ENCODE measurements at places on chromosomes 7 and 10.

- DNase-seq: no peak
These were observed 25.2 kb upstream of the UBN2 start for GRCh38 chr7:139205843-139206242.

DNA sequence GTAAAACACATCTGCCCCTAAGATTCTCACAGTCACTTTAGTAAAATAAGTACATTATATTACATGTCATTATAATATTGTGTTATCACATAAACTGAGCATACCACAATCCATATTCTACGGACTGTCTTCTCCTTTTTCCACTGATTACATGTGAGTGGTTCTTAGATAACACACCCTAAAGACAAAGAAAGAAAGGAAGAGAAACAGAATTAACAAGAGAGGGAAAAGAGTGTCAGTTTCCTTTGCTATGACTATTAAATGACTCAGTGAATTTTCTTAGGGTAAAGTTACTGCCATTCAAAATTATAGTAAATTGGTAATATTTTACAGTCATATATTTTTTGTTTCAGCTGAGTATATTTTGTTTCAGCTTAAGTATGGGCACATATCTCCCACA lies 268.3 kb downstream of the TWIST1 start:
- peak; percentile 38 for DNase-seq

DNA sequence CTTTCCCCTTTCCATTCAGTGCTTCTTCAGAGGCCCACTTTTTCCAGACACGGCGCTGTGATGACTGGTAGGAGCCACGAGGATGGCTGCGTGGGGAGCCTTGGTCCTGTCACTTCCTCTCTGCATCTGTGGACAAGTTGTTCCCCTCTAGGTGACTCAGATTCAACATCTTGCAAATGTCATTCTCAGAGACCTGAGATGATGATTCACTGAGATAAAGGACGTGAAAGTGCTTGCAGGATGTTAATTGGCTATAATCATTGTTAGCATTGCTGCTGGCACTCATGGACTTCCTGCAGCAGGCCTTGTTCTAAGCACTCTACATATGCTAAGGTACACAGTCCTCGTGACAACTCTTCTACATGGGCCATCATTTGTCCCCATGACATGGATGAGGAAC lies 489.8 kb upstream of the ZMIZ1 start:
- DNase-seq: peak; percentile 64

DNA sequence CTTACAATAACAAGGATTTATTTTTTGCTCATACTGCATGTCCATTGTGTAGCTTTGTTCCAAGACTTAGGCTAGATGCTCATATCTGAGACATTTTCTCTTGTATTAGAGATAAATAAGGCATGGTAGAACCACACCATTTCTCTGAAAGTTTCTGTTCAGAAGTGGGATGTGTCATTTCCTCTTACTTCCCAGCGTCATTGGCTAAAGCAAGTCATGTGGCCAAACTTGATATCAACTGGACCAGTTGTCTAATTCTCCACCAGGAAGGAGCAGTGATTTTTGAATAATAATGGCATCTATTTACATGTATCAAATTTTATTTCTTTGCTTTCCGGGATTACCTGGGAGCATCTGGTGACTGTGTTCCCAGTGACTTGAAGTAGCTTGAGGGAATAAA lies 38.3 kb downstream of the AHCYL2 start:
- no peak for DNase-seq

- peak; percentile 45 for DNase-seq
These were observed 26.2 kb upstream of the PRPF18 start for GRCh38 chr10:13560597-13560996.

GRCh38 chr7:157635148-157635500 lies 298.3 kb downstream of the DNAJB6 start:
- no peak for DNase-seq
